ENCODE measurements at places on chromosomes 7 and 10.
A peak's percentile ranks its signal among the peaks of the same experiment; 100 is the strongest.

- DNase-seq: no peak
Observed at GRCh38 chr10:119651514-119652360, 557 bp downstream of the BAG3 start.

DNA sequence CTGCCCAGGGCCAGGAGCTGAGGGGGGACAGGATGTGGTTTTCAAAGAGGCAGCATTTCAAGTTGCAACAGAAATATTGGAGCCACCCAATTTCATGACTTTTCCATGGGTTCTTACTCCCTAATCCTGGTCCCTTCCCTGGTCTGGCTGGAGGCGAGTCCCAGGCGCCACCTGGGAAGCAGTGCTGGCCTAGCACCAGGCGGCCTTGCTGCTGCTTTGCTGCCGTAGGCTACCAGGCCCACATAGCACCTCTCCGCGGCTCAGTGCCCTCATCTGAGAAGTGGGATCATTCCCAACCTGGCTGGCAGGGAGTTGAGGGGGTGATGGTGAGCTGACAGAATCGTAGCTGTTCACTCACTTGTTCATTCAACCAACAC is 33.7 kb downstream of the ZMIZ1 start:
- no peak for DNase-seq

GRCh38 chr10:114320249-114321116 is 81.4 kb downstream of the VWA2 start:
- DNase-seq: no peak

- no peak for DNase-seq
Observed at GRCh38 chr7:136857573-136857972, 10.9 kb upstream of the CHRM2 start.

GRCh38 chr10:93751832-93752231 is 5.9 kb upstream of the LGI1 start:
- DNase-seq: no peak

- DNase-seq: no peak
Observed at GRCh38 chr10:108250936-108251620, 1086.6 kb upstream of the SORCS1 start.

DNA sequence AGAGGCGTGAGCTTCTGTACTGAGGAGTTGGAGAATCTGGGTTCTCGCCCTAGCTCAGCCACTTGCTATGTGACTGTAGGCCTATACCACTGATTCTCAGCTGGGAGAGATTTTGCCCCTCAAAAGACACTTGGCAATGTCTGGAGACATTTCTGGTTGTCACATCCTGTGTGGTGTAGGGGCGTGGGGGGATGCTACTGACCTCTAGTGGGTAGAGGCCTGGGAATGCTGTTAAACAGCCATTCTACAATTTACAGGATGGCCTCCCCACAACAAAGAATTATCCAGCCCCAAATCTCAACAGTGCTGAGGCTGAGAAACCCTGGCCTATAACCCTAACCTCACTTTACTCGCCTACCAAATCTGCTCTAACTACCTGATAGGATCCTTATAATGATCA is 58.8 kb upstream of the GAD2 start:
- no peak for DNase-seq

DNA sequence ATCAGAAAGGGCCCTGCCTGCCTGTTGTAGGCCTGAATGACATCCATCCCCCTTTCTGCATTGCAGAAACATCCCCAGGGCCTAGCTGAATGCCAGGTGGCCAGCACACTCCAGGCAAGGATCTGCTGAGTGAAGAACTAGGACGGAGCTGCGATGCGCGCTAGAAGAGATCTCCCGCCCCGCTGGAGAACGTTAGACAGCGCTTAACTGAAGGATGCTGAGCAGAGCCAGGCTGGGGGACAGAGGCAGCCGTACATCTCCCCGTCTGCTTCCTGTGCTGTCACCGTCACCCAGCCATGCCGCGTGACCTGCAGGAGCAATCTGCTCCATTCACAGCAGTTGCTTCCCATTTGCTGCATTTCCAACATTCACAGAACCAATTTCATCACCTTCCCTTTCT is 73.3 kb downstream of the FAM53B start:
- DNase-seq: no peak

DNA sequence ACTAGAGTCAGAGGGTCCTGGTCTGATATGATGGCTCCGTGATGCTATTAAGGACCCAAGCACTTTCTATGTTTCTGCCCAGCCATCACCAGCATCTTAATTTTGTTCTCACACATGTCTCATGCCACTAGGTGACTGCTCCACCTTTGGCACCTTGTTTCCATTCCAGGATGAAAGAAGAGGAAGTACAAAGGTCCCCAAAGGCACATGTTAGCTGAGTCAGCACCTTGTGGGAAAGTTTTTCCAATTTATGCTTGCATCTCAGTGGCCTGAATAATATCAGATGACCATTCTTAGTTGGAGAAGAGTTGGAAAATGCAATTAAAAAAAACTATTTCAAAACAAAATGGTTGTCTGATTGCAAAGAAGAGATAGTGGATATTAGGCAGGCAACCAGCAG is 341.0 kb upstream of the NPSR1 start:
- DNase-seq: no peak

GRCh38 chr10:71270301-71271220 is 48.5 kb upstream of the SLC29A3 start:
- DNase-seq: peak; percentile 25

GRCh38 chr10:79327090-79327457 is 20.2 kb upstream of the PPIF start:
- no peak for DNase-seq

DNA sequence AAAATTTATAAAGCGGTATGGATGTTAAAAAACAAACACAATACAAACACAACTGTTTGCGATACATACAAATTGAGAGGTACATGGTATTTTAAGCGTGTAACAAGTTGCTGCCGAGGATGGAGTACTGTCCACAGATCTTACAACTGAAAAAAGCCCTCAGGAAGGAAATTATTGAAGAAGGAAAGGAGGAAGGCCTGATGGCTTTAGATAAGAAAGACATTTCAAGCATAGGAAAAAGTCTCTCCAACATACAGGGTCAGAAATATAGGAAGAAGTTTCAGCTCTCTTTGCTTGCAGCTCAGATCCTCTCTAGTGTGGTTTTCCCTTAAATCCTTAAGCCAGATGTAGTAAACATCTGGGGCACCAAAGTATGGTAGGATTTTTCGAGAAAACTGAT is 25.0 kb downstream of the RBM28 start:
- no peak for DNase-seq

GRCh38 chr10:76624470-76624869 is 1013.1 kb downstream of the KCNMA1 start:
- no peak for DNase-seq
